Cerebellar cortex (tissue), 1 donor: ENCODE measurements at places on chromosomes 11 and 22.

- DNase-seq: peak; percentile 75
Measured at GRCh38 chr11:131668500-131669400, 298.3 kb downstream of the NTM start.

DNA sequence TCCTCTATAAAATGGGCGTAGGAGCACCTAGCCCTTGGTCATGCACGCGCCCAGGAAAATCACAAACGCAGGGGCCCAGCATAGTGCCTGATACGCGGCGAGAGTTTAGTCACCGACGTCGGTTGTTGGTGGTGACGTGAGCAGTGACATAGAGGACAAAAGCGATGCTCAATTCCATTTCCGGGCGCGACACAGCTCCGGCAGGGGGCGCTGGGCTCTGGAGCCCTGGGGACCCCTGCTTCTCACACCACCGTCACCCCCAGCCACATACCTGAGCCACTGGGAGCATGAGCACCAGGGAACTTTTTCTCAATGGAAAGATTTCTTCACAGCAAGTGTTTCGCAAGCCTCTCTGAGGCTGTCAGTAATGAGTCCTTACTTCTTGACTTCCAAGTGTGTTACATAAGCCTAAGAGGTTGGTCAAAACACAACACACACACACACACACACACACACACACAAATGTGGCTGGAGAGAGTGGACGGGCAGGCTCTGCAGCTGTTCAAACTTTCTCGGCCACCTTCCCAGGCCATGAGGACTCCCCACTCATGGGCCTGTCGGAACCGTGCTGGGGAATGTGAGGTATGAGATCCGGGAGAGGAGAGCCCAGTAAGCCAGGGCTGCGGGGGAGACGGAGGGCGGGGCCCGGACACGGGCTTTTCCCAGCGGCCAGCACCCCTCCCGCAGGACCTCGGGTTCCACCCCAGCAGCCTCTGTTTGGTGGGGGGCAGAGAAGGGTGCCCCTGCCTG lies 36.9 kb upstream of the LINC01488 start:
- peak; percentile 8 for DNase-seq

GRCh38 chr11:131465039-131465438 lies 94.6 kb downstream of the NTM start:
- DNase-seq: no peak

DNA sequence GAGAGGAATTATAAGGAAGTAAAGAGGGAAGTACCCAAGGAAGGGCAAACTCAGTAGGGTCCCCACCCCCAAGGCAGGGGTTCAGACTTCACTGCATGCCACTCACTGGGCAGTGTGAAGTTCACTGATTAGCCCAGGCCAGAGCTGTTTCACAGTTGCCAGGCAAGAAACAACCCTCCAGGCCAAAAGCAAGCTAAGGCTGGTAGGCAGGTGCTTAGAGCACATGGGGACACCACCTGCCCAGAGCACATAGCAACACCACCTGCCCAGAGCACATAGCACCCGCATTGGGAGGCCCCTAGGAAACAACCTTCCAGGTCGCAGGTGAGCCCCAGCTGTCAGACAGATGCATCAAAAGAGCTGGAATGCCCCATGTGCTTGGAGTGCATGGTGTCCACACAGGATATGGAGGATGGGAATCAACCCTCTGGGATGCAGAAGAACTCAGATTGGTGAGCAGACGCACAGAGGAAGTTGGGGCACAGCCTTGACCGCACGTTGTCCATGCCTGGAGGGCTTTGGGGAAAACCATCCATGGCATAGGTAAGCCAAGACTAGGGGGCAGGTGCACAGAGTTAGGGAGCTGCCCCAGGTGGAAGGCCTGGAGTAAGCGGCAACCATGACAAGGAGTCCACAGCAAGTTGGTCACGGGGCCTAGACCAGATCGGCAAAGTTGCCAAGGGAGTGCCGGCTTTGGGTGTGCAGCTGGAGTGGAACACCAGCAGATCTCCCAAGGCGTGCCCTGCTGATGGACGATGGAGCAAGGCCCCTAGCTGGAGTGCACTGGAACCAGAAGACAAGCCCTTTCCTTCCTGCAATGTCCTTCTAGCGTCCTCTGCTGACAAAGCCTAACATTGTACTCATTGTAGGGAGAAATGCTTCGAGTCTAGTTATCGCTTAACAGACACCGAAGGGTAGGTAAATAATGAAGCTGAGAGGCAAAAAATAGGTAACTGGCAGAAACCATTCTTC lies 7.8 kb upstream of the TMEM216 start:
- peak; percentile 67 for DNase-seq

DNA sequence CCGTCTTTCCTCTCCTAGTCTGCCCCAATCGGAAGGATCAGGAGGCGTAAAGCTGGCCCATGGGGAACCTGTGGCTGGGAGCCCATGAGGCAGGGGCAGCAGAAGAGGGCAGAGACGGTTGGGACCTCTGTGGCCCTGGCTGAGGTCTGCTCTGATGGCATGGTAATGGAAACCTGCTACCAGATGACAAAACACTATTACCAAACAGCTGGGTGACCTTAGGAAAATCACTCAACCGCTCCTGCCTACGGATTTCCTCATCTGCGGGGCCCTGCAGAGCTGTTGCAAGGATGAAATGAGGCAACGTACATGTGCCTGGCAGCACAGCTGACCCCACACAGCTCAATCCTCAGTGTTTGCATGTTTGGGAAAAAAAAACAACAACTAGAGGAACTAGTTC lies 4.6 kb downstream of the AP5B1 start:
- DNase-seq: no peak
